NB4 (cell line): ENCODE measurements at places on chromosomes 6 and 20.

DNA sequence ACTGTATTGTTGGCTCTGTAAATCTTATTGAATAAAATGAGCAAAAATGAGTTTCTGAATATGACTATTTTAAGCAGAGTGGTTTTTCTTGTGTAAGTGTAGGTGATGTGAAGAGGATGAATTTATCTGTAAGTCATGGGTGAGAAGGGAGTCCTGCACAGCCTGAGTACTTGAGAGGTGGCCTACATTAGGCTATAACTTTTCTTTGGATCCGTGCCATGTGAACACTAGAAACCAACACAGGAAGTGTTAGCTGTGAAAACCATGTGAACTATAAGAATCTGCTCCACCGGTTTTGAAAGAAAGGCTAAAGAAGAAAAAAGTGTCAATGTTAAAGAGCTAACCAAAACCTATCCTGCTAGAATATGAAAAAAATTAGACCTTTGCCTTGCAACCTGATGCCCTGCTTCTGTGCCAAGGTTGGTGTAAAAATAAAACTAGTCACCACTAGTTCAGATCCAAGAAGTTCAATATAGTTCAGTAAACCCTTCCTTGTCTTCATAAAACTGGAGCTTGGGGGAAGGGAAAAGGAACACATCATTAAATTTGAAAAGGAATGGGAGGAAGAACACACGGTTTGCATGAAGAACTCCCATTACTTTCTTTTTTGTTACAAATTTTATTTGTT lies 21.3 kb downstream of the PLCB1 start:
- peak; percentile 61 for DNase-seq

- no peak for DNase-seq
These were observed 83.1 kb downstream of the IYD start for GRCh38 chr6:150451807-150452427.

GRCh38 chr6:104995989-104996617 lies 39.2 kb downstream of the LIN28B start:
- DNase-seq = peak; percentile 7

- peak; percentile 22 for DNase-seq
These were observed 542 bp downstream of the USP49 start for GRCh38 chr6:41894366-41895299.

- DNase-seq = peak; percentile 73
These were observed 18.9 kb downstream of the PCNA start for GRCh38 chr20:5100684-5101347.

- DNase-seq = peak; percentile 55
These were observed 7.9 kb upstream of the GMNN start for GRCh38 chr6:24766680-24767462.

- DNase-seq = no peak
These were observed 32.4 kb downstream of the THBS2 start for GRCh38 chr6:169221264-169221663.

- DNase-seq = no peak
These were observed 59.7 kb downstream of the PFDN4 start for GRCh38 chr20:54267483-54268003.

GRCh38 chr6:52675372-52675771 lies 4.5 kb downstream of the TMEM14A start:
- DNase-seq = no peak
